Right atrium auricular region (tissue), 2 donors: ENCODE measurements at places on chromosomes 5 and 9. TPM values are rescaled to one million over a fixed set of nuclear protein-coding genes. Genes with fewer than 3 reads are reported as not detected.
A peak's percentile ranks its signal among the peaks of the same experiment; 100 is the strongest.

- no peak for DNase-seq
- no peaks in the 10 kb centered on the region for H3K36me3 ChIP-seq
- no peak overlapping the region for H3K4me3 ChIP-seq
- H3K27ac ChIP-seq, result no peak overlapping the region
Observed at GRCh38 chr5:61228229-61228628, 66.0 kb upstream of the SMIM15 start.

ANKRD55 gene
- 0.20 TPM for total RNA-seq

DNA sequence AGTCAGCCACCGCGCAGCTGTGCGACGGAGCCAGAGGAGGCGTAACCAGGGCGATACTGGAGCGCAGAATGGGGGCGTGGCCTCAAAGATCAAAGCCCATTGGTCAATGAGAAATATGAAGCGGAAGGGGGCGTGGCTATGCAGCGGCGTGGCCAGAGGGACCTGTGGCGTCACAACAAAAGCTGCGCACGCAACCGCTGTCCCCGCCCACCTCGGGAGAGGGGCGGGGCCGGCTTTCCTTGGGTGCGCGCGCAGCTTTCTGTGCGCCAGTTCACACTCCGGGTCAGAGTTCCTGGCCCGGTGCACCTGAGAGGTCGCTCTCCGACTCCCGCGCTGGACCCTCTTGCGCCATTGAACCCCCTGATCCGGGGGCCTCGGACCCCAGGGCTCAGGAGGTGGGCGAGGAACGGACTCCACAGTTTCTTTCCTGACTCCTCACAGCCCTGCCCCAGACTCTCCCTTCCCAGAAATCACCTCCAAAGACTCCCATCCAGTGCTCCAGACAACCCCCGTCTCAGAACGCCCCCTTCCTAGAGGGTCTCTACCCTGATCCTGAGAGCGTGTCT lies at the start of gene SWI5:
Gene SWI5, plus strand, starts transcription at position 269 of the 566 bp plus-strand sequence.
- DNase-seq, result peak; percentile 100
- H3K27ac ChIP-seq, result peak within 1 kb of the TSS; percentile 97
- H3K36me3 ChIP-seq, result peaks cover 22% of the 10 kb centered on the region
- peak within 1 kb of the TSS; percentile 86 for H3K4me3 ChIP-seq
- H3K27me3 ChIP-seq, result no peaks in the 10 kb centered on the region

IRX1 gene
- total RNA-seq, result 0.39 TPM
